SK-N-MC (cell line): ENCODE measurements at places on chromosomes 16 and 17.

DNA sequence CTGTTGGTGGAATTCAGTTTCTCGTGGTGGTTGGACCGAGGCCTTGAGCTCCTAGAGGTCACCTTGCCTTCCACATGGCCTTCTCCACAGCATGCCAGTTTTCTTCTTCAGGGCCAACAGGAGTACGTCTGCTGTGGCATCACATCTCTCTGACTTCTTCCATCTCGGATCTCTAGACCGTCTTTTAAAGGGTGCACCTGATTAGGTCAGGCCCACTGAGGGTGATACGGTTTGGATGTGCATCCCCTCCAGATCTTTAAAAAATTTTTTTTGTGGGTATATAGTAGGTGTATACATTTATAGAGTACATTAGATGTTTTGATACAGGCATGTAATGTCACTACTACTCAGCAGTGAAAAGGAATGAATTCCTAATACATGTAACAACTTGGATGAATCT is 58.3 kb upstream of the BRD7 start:
- no peak for DNase-seq

- no peak for DNase-seq
Observed at GRCh38 chr17:17453088-17453487, 23.7 kb upstream of the MED9 start.

- DNase-seq, result no peak
Observed at GRCh38 chr17:32805029-32805976, 71.6 kb downstream of the MYO1D start.

DNA sequence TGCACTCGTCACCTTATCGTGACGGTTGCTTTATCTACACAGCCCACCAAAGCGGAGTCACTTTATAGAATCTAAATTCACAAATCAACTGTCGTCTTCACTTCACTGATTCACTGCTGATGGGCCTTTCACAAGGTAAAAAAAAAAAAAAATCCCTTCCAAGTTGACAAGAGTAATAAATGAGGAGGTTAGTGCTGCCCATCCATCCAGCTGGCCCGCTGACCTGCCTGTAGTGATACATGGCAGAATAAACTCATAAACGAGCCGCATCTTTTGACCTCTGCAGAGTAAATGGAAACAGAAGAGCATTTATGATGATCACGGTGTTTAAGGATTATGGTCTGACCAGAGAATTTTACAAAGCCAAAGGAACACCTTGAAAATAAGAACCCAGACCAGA is 227.3 kb upstream of the IRX5 start:
- DNase-seq, result no peak

GRCh38 chr17:32016231-32016630 is 9.0 kb downstream of the LRRC37B start:
- no peak for DNase-seq

DNA sequence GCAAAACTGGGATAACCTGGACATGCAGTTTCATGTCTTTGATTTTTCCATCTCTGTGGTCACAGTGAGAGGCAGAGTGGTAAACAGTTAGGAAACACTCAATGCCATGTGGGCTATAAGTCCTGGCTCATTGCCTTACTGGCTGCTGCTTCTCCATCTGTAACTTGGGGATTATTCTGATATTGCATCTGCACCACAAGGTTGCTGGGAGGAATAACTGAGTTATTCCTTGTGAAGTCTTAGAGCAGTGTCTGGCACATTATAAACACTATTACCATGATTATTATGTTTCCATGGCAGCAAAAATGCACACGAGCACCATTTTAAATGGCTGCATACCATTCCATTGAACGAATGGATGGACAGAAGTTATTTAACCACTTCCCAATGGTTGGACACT is 111.7 kb upstream of the CDH5 start:
- DNase-seq, result no peak

GRCh38 chr17:66474806-66475497 is 172.5 kb downstream of the PRKCA start:
- DNase-seq, result no peak

DNA sequence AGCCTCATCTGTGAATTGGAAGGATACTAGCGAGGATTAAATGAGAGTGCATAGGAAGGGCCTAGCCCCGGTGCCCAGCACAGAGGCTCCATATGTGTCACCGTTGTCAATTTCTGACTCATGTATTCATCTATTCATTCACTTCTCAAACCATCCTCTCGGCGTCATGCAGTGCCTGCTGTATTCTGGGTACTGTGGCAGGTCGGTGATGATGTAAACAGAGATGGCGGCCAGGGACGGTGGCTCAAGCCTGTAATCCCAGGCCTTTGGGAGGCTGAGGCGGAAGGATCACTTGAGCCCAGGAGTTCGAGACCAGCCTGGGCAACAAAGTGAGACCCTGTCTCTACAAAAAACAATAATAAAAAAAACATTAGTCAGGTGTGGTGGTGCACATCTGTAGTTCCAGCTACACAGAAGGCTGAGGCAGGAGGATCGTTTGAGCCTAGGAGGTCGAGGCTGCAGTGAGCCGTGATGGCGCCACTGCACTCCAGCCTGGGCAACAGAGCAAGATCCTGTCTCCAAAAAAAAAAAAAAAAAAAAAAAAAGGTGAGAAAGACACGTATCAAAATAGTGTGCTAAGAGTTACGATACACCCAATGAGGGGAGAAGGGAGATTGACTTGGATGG is 4.3 kb upstream of the PPP1R1B start:
- no peak for DNase-seq
